Uterus (tissue), 4 donors: ENCODE measurements at places on chromosomes 1 and 21.

DNA sequence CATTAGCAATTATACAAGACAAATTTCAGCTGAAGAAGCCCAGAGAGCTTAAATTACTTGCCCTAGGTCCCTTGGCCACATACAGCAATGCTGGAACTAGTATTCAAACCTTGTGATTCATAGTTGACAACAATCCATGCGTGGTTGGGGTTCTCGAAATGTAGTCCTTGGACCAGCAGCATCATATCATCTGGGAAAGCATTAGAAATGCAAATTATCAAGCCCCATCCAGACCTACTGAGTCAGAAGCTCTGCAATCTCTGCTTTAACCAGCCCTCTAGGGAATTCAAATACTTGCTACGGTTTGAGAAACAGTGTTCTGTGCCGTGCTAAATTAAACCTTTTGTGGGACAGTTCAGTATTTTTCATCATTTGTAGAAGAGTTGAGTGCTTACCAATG is 65.1 kb downstream of the CLIC6 start:
- DNase-seq, result no peak

GRCh38 chr21:28639737-28640136 is 352.9 kb downstream of the LTN1 start:
- DNase-seq, result no peak

GRCh38 chr21:33286076-33286475 is 19.9 kb downstream of the IL10RB start:
- DNase-seq, result no peak

GRCh38 chr1:191588905-191589304 is 569.4 kb upstream of the RGS18 start:
- no peak for DNase-seq

- no peak for DNase-seq
Measured at GRCh38 chr1:190699165-190699564, 221.5 kb upstream of the BRINP3 start.

DNA sequence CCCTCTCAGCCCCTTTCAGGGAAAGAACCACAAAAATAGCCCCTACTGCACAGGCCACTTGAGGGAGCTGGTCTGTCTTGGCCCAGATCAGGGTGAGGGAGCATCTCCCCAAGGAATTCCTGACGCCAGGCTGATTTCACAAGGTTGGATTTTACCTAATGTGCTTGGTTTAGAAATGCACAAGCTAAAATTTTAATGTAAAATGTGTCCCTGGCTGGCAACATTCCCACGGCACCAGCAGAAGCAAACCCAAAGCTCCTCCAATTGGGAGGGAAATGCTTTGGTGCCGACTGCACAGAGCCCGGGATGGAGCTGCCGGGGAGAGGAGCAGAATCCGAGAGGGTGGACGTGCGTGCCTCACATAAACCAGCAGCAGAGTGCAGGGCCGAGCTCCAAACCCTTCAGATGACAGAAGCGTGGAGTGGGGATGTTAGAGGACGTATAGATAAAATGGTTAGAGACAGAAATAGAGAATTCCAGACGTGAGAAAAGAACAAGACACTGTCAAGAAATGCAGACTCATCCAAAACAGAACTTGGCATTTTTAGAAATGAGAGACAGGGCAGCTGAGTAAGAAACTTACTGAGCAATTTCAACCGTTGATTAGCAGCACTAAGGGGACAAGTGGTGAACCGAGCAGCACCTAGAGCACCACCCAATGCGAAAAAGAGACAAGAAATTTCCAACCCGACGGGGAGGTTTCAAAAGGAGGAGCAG is 41.6 kb upstream of the TMEM52 start:
- DNase-seq, result no peak

DNA sequence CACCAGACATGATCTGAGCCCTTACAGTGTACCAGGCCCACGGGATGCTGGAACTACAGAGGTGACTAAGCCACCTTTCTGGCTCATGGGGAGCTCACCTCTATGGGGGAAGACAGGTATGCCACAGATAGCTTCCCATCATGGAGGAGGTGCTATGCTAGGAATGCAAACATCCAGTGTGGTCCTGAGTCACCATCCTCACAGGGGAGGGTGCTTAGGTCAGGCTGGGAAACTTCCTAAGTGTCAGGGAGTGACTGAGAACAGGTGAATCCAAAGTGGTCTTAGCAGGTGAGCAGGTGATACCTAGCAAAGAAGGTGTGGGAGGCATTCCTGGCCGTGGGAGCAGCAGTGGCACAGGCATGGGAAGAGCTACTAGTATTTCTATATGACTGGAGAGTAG is 8.6 kb upstream of the RASSF5 start:
- DNase-seq, result no peak

GRCh38 chr21:29290240-29290639 is 8.5 kb upstream of the BACH1 start:
- no peak for DNase-seq
